ENCODE measurements at places on chromosomes 13 and 19.

GRCh38 chr19:35261356-35262100, 7.2 kb upstream of the USF2 start:
- no peak for DNase-seq

GRCh38 chr19:35497406-35497805, 7.1 kb upstream of the KRTDAP start:
- DNase-seq = no peak

DNA sequence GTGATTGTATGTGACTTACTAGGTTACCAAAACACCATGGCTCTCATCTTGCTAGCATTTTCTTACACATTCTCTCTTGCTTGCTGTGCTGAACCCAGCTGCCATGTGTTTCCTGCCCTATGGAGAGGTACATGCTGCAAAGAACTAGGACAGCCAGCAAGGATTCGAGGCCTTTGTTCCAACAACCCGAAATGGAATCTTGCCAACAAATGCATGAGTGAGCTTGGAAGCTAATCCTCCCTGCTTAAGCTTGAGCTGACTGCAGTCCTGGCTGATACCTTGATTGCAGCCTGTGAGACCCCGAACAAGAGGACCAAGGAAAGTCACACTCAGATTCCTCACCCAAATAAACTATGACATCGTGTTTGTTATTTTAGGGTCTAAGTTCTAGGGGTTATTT, 651.2 kb downstream of the SLITRK6 start:
- DNase-seq = no peak

- DNase-seq = no peak
Measured at GRCh38 chr13:39273953-39274738, 235.9 kb downstream of the NHLRC3 start.

DNA sequence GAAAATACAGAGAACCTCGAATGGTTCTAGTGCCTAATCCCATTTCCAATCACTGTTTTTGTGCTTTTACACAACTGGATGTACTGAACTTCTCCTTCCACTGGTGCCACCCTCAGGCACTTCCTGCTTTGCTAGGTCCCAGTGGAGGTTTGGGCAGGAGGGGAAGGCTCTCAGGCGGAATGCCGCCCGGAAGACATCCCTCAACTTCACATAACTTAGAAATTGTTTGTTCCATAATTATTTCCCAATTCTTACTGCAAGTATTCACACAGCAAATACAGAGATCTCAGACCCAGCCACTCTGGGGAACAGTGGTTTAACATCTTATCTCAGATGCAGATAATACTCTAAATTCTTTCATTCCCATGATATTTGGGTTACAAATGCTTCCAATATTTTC, 195.7 kb upstream of the IPO5 start:
- no peak for DNase-seq

DNA sequence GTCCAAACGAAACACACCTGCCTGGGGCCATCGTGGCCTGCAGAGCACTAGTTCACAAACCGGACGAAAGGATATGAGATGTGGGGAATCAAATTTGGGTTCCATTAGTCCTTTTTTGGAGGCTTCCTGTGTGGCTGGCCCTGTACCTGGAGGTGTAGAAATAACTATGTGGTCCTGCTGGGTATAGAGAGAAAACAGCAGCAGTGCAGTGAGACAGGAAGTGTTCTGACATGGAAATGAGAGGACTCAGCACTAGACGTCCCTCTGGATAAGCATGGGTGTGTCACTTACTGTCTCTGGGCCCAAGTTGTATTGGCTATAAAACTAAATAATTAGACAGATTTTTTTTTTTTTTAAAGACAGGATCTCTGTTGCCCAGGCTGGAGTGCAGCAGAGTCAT, 12.3 kb downstream of the KDELR1 start:
- no peak for DNase-seq

GRCh38 chr13:29428310-29429181, 166.9 kb downstream of the SLC7A1 start:
- DNase-seq = no peak

DNA sequence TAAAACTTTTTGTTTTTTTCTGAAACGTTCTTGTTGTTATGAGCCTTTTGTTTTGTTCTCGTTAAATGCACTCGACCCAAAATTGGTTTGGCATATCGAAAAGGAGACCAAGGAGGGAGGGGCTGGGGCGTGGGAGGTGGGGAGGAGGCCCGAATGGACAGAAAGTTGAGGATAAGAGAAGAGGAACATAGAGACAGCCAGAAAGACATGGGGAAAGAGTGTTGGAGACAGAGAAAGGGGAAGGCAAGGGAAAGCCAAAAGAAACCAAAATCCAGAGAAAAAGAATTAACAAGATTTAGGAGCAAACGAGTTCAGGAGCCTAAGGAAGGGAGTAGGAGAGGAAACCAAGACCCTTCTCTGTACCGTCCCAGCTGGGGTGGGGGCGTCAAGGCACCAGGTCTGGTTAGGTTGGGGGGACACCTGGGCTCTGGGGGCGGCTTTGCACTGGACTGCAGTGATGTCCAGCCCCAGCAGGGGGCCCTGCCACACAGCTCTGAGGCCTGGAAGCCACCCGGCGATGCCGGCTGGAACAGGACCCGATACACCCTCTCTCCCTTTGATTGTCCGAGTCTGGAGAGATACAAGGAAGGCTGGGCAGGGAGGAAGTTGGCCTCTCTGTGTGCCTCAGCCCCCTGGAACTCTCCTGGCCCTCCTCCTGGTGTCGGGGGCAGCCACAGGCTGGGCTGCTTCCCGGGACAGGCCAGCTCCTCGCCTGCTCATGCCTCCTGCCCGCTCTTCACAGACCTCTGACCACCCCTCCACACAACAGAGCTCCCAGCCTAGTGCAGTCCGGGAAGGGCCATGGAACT, 11.6 kb upstream of the ASF1B start:
- DNase-seq = peak; percentile 48

DNA sequence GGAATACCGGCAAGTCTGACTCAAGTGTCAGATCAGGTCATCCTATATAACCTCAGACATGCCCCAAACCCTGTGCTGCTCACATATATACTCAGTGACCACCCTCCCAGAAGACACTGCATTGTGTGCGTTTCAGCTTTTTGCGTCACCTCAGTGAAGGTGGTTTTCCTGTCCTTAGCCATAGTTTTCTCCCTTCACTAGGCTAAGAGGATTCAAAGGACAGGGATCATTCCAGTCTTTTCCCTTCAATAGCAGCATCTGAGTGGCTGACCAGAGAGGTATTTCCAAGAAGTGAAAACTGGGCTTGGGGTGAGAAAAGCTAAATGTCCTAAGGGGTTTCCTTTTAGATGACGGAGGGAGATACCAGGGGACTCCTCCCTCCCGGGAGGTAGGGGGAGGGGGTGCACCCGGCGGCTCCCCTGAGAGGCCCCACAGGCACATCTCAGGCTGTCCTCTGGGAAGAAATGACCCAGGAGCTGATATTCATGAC, 12.7 kb upstream of the OR10H1 start:
- no peak for DNase-seq

GRCh38 chr19:54464630-54465425, 1.2 kb upstream of the LENG9 start:
- DNase-seq = peak; percentile 83

- DNase-seq = no peak
Measured at GRCh38 chr13:40488869-40489391, 177.5 kb downstream of the FOXO1 start.

GRCh38 chr19:57052081-57052480, 67.7 kb upstream of the USP29 start:
- DNase-seq = no peak

DNA sequence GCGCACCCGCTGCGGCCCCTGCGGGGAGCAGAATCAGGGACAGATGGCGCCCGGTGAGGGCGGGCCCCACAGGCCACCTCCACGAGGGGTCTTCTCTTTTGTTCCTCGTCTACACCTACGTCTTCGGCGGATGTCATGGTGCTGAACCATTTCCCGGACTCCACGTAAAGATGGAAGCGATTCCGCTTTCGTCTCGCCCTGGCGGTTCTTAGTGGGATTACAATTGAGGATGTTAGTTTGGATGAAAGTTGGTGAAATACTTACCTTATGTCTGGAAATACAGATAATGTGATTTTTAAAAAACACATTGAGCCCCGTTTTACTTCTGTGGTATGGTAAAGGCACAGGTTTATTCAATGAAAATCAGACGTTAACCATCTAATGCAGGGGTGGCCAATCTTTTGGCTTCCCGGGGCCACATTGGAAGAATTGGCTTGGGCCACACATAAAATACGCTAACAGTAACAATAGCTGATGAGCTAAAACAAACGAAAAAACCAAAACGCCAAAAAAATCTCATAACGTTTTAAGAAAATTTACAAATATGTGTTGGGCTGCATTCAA, 1.4 kb upstream of the ZMYM5 start:
- peak; percentile 60 for DNase-seq

DNA sequence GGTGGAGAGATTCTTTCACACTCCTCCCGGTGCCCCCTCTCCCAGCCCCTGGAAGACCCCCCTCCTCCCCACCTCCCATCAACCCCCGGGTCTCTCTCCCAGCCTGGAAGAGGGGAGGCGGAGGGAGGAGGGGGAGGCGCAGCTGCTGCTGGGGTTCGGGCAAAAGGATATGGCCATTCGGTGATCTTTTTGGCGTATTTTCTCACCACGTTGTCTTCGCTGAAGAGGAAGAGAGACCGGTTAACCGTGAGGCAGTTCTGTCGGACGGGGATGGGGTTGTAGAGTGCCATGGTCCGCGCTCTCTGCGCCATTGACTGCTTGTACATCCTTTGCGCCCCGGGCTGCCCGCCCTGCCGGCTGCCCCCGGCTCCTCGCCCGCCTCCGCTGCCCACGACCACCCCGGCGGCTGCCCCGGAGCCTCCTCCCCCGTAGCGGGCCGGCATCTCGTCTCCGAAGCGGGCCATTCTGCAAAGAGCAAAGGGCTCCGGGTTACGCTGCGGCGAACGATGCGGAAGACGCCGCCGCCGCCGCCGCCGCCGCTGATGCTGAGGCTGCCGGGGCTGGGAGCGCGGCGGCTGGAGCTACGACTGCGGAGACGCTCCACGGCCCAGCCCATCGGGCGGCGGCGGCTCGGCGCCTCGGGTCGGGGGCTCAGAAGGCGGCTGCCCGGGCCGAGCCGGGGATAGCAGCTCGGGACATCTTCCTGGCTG, 363 bp downstream of the CACNA1A start:
- peak; percentile 2 for DNase-seq

All from stimulated activated CD4-positive, alpha-beta T cell treated with anti-CD3 and anti-CD28 coated beads, Interleukin-4, amount 100 ng/mL, for 48 hours (primary cell).